HL-60 (cell line): ENCODE measurements at places on chromosomes 2 and 18.

DNA sequence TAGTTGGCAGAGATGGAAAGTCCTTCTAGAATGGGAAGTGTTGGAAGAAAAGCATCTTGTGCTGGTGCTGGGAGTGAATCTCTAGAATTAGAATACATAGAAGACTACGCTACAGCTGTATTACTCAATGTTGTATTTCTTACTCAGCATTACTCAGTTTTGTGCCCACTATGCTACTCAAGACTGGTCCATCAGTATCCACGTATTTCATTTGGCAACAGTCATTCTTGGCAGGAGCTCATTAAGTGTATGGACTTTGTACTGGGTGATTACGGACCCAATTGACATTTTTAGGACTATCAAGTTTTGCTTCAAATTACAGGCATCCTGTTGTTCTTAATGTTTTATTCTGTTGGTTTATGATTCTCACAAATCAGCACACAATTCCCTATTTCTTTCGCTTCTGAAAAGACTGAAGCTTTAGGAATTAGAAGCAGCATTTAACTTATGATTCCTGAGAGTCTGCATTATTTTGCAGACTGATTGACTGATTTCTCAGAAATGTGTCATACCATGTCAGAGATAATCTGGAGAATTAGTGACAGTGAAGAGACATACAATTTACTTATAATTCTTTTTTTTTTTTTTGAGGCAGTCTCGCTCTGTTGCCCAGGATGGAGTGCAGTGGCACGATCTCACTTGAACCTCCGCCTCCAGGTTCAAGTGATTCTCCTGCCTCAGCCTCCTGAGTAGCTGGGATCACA, 136.9 kb downstream of the MYO3B start:
- DNase-seq: no peak

DNA sequence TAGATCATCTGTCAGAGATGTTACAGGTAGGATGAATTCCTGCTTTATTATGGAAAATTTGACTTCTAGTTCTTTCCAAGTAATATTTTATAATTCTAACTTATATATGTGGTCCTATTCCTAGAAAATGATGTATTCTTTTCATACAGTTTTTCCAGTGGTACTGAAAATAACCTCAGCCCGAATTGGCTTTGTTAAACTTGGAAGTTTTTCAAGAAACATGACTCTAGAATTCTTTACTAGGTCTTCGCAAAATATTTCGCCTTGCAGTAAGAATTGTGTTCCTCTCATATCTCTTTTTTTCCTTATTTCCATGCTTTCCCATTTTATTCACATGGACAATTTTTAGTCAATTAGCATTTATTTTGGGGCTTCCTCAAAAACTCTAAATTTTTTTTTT, 60.5 kb downstream of the BMPR2 start:
- DNase-seq: no peak

DNA sequence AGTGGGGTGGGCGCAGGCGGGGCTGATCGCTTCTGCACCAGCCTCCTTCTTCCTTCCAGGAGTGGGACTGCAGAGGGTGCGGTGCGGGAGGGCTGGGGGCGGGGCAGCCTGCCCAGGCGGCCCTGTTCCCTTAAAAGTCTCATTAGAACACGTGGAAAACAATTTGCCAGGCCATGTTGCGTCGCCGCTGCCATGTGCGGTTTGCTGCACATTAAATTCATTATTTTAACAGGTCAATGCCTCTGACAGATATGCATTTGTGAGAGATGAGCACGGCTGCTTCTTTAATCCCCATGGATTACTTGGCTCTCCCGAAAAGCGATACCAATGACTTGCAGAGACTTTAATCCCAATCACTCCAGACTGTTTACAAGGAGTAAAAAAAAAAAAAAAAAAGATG, 139.0 kb downstream of the CELF4 start:
- DNase-seq: no peak

GRCh38 chr2:181114021-181114420, 133.6 kb downstream of the UBE2E3 start:
- no peak for DNase-seq

- no peak for DNase-seq
Measured at GRCh38 chr2:237198164-237198855, 112.6 kb downstream of the COPS8 start.

- DNase-seq: no peak
Measured at GRCh38 chr2:96680561-96681141, 38.1 kb downstream of the FER1L5 start.

GRCh38 chr2:216692636-216693413, 2.5 kb downstream of the IGFBP5 start:
- no peak for DNase-seq

DNA sequence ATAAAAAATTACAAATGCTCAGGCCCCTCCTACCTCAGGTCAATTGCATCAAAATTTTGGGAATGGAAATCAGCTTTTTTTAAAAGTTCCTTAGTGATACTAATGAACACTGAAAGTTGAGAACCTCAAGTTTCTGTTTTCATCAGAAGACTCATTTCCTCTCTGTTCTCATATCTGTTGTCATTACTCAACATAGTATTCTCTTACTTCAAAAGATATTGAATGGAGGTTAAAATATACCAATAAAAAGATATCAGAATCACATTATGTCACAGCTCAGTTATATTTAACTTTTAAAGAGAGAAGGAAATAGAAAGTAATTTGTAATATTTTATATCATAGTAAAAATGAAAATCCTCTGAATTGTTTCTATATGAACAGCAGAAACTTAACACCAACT, 959.4 kb upstream of the LRRTM1 start:
- DNase-seq: no peak

DNA sequence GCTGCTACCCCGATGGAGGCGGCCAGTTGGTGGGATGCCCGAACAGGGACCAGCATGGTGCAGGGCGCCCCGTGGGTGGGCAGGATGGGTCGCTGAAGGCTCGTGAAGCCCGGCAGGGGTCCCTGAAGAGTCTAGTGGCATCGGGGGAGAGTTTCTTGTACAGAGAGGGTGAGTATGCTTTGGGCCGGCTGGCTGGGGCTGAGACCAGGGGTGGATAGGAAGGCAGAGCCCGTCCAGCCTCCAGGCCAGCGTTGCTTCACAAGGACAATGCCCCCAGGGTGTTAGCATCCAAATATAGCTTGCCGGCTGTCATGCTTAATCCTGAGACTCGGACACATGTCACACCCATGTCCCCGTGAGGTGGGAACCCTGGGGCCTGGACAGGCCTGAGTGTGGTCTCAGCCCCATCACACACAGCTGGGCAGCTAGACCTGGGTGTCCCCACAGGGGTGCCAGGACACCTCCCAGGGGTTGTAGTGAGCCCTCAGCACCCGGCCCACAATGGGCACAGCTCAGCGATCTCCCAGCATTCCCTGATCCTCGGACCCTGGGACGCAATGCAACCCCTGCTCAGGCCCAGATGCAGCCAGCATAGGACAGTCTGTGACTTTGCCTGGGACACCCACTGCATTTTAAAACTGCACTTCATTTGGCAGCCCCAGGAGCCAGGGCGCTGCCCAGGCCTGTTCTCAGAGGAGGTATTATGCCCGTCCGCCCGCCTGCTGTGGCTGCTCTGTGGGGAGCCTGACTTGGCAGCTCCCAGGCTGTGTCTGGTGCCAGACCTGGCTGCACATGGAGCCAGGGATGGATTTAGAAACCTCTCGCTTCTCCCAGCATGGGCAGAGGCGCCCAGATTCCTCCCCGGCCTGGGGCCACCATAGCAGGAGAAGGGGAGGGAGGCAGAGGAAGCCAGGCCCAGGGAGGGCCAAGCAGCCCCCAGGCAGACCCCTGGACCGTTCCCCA, 36.4 kb downstream of the RAMP1 start:
- no peak for DNase-seq

- DNase-seq: no peak
Measured at GRCh38 chr2:98658816-98659490, 50.6 kb downstream of the UNC50 start.

DNA sequence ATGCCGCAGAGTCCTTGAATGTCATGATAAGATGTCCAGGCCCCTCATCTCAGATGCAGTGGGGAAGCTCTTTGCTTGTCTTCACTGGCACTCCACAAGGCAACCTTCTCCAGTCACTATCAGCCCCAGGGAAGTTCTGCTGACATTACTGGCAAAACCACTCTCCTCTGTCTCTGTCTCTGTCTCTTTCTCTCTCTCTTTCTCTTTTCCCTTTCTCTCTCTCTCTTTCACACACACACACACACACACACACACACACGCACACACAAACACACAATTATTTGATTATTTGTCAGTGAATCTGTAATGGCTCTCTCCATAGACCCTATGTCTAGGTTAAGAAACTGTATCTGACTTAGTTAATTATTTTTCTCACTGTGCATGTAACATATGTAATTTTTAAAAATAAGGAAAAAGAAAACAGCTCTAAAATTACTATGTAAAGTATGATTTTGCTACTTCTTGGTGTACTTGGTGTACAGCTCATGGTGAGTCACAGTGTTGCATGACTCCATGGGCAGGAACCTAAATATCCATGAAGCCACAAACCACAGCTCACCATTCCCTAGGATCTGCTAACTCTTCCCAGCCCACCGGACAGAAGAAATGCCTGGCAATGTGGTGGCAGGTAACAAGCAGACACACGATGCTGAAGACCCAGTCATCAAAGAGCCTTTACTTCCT, 594.9 kb upstream of the ID2 start:
- no peak for DNase-seq

- DNase-seq: no peak
Measured at GRCh38 chr2:234451852-234452625, 44.8 kb downstream of the ARL4C start.

GRCh38 chr2:136118819-136119716, 1.1 kb upstream of the CXCR4 start:
- DNase-seq: no peak

- no peak for DNase-seq
Measured at GRCh38 chr2:233474308-233475160, 92.0 kb downstream of the USP40 start.

DNA sequence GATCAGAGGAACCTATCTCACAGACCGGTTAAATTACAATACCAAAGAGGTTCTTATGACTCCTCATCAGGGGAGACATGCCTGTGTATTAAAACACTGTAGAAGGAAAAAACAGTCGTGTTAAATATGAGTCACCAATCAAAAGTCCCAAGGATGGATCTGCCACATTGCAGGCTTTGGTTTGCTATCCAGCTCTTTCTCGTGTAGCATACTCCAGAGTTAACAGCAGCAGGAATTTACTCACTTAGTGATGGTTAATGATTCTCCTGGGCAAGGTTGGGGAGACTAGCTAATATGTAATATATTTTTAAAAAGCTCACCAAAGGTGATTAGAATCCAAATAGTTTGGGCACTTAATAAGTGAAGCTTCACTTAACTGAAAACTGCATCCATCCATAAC, 109.7 kb downstream of the MBD5 start:
- DNase-seq: no peak

- DNase-seq: no peak
Measured at GRCh38 chr2:235737840-235738239, 244.0 kb downstream of the AGAP1 start.
